ENCODE measurements at places on chromosomes 3 and 15.

GRCh38 chr3:50278123-50278879 lies 586 bp upstream of the LSMEM2 start:
- no peak for DNase-seq

DNA sequence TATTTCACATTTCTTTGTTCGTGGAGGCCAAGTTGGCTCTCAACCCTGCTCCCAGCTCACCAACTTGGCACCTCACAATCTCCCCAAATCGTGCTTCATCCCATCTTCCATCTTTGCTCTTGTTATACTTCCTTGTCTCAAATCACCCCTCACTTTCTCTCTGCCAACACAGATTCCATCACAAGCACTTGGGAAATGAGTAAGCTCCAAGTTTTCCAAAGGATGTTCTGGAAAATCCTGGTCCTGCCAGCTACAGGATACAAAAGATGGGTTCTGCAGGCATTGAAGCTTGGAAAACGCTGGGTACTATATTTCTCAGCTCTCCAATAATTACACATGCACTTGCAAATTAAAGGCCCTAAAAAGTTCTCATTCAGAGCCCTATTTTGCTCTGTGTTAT lies 4.1 kb upstream of the TM4SF4 start:
- DNase-seq, result no peak

DNA sequence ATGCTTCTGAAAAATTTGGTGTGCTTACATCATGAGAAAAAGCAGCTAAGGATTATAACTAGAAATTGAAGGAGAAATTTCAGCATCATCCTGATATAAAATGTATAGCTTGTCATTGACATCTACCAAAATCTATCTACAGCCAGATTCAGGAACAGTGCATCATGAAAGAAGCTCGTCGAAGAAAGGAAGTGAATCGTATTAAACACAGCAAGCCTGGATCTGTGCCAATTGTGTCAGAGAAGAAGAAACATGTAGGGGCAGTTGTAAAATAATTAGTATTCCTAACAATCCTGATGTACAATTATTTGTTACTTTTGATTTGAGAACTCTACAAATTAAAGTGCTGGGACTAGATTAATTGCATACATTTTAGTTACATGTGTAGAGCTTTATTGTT lies 37.2 kb downstream of the AP4E1 start:
- DNase-seq, result no peak

DNA sequence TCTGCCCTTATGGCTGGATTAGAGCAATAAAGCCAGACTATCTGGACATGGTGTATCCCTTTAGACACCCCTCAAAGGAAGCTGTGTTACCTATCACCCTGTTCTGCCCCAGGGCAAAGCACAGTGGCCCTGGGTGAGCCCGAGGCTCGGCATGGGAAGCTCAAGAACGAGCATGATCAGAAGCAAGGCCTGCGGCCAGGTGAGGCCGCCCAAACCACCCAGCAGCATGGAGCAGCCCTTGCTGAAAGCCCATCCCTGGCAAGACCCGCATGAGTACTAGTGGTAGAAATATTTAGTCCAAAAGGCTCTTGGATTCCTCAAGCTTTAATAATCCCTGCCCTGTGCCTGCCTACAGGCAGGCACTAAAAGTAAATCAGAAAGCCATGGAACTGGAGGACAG lies 261.1 kb downstream of the MEX3B start:
- no peak for DNase-seq
